GM04503 (cell line): ENCODE measurements at places on chromosomes 2 and 18.

GRCh38 chr2:72118386-72118785 is 29.3 kb downstream of the CYP26B1 start:
- no peak for DNase-seq

DNA sequence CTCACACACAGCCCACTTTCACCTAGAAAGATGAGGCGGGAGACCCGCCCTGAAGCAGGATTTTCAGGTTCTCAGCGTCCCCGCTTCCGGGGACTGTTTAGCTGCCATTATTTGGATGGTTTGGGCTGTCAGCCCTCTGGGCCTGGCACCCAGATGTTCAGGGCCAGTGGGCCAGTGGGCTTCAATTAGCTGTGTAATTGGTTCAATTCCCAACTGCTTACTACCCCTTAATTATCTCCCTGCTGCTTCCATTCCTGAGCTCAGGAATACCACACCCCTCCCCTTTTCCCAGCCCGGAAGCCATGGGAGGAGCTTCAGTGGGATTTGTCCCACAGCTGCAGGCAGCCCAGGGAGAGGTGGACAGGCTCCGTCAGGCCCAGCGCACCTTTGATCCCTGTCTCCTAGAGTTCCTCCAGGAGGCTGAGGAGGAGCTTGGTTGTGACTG is 114.1 kb upstream of the MYCN start:
- no peak for DNase-seq

DNA sequence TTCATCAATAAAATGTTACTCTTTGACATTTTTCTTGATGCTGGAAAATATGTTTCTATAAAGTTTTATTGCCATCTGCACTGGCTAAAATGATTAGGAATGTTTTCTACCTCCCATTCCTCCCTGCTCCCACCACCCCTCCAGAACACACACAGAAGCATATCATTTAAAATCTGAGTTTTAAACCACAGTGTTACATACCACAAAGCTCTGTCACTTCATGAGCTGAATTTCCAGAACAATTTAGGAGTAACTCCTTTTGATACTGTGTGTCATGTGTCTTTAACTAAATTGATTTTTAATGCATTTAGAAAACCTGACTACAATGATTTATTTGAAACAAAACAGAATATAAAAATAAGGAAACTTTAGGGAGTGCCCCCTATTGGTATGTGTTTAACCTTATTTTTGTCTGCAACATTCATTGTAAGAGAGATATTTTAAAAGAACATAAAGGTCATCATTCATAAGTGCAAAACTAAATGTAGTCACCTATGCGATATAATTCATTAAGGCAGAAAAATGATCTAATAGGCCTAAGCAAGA is 52.0 kb downstream of the FEZ2 start:
- DNase-seq = no peak

- no peak for DNase-seq
These were observed 6.9 kb downstream of the OSR1 start for GRCh38 chr2:19351499-19351898.
